ENCODE measurements at places on chromosomes 6 and 20.

DNA sequence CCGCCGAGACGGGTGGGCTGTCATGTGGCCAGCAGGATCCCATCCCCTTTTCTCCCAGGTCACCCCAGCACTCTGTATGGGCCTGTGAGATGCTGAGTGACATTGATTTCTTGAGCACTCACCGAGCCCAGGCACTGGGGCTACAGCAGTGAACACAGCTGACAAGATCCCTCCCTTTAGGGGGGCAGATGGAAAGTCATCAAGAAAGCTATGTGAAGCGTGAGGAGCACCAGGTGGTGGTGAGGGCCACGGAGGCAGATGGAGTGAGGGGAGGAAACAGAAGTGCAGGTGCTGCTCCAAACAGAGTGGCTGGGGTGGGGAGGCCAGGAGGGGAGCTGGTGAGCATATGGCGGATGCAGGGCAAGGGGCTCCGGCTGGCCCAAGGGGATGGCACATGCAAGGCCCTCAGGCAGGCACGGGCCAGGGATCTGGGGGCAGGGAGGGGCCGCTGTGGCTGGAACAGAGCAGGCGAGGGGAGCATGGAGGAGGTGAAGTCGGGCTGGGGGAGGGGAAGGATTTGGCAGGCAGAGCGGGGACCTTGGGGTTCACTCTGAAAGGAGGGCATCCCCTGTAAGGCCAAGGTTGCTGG is 184.0 kb downstream of the BMP7 start:
- DNase-seq = no peak

DNA sequence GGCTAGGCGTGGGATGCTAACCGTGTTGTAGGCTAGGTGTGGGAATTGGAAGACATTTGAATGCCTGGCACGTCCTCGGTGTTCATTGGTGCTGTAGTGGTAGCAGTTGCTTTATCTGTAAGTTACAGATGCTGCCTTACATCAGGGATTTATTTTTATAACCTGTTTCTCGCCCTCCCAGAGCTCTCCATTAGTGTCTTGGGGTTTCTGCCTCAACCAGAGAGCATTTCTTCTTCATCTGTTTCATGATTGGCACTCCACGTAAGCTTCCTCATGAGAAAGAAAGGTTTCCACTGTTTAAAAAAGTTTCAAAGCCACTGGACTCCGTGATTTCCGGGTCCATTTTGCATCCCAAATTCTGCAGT is 9.0 kb downstream of the IGF2R start:
- no peak for DNase-seq

- no peak for DNase-seq
These were observed 1.8 kb downstream of the SNRPB start for GRCh38 chr20:2468581-2469407.

- DNase-seq = no peak
These were observed 165.0 kb upstream of the PLCB4 start for GRCh38 chr20:8903655-8904605.

GRCh38 chr6:1498491-1499113 is 109.2 kb downstream of the FOXF2 start:
- DNase-seq = no peak

All from astrocyte of the cerebellum (primary cell).